ENCODE measurements at places on chromosomes 2 and 18.
A peak's percentile ranks its signal among the peaks of the same experiment; 100 is the strongest.

GRCh38 chr18:24089076-24089475, 49.8 kb upstream of the CABYR start:
- no peak for DNase-seq

DNA sequence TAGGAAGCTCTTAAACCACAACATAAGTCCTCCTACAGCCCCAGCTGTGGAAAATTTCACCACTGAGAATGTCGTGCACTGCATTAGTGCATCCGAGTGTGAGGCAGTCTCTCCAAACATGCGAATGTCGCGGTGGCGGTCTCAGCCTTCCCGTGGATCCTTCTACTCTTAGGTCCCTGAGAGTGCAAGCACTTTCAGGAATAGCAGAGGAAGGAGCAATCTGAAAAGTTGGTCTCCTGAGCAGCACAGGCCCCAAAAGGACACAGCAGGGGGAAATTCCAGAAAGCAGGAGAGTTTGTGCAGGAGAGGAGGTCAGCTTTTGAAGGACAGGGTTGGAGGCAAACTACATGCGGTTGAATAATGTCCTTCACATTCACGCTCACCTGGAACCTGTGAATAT, 440.5 kb upstream of the SMIM21 start:
- DNase-seq, result no peak

- no peak for DNase-seq
Observed at GRCh38 chr2:127051116-127052056, 55.6 kb downstream of the BIN1 start.

DNA sequence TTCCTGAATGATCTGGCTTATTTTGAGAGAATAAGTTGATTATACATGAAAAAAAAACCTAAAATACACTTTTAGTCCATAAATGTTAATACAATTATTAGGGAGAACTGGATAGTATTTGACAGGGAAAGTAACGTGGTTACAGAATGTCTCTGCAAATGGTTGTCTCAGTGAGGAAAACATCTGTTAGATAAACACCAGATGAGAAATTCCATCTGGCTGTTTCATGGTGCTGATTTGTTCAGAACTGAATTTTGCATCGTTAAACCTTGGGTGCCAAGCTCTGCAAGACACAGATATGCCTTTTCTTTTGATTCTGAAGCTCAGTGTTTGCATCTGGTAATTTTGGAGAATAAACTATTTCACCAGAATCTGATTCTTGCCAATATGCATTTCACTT, 90.4 kb downstream of the SCN3A start:
- DNase-seq, result no peak

GRCh38 chr2:85578243-85579180, 1.1 kb downstream of the VAMP8 start:
- no peak for DNase-seq

DNA sequence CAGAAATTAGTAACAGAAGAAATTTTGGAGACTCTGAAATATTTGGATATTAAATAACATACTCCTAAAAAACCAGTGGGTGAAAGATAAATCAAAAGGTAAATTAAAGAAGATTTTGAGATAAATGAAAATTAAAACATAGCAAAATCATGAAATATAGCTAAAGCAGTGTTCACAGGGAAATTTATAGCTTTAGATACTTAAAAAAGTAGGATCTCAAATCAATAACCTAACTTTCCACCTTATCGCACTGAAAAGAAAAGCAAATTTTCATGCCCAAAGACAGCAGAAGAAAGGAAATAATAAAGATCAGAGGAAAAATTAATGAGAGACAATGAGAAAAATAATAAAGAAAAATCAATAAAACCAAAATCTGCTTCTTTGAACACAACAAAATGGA, 135.1 kb upstream of the KLF7 start:
- no peak for DNase-seq

DNA sequence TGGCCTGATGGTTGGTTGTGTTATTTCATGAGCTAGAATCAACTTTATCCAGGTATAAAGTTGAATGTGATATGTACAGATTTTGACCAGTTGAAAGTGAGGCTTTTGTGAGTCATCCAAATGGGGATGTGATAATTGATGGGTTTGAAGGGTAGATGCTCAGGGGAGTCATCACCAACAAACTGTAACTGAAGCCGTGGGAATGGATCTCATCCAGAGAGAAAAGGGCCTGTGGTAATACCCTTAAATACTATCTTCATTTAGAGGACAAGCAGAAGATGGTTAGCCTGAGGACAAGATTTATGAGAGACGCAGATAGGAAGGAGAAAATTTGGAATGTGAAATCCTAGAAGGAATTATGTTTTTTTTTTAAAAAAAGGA, 90.5 kb upstream of the MYO3B start:
- DNase-seq, result no peak

GRCh38 chr2:127067620-127068350, 39.2 kb downstream of the BIN1 start:
- DNase-seq, result peak; percentile 55

DNA sequence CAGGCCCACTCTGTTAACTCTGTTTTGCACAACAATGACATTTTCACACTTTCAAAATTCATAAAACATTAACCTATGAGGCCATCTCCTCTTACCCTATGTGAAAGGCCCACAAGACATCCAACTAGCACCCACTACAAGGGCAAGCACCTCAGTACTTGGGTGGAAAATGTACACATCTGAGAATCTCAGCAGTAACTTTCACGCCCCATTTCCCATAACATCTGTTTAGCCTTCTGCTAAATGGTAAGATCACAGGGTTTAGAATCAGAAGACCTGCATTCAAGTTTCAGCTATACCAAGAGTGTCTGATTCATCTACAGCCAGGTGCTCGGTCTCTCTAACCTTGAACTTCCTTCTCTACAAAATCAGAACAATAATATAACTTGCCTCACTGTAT, 89.2 kb downstream of the SP100 start:
- DNase-seq, result peak; percentile 37

- peak; percentile 73 for DNase-seq
Observed at GRCh38 chr2:37456479-37456878, 112.0 kb downstream of the QPCT start.

DNA sequence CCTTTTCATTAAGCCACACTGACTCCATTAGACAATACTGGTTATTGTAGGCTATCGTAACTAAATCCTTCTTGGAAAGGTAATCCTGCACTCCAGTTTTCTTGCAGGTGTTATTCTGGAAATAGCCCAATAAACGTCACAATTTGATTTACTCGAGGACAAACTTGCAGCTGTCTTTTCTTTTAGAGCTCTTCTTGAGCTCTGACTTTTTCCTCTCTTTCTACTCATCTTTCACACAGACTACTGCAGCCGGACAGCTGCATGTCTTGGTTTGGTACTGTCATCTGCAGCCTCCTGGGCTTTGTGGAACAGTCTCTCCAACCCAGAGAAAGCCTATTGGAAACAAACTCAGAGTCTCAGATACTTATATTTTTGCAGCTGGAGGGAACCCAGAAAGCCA, 23.0 kb upstream of the MSGN1 start:
- DNase-seq, result no peak

DNA sequence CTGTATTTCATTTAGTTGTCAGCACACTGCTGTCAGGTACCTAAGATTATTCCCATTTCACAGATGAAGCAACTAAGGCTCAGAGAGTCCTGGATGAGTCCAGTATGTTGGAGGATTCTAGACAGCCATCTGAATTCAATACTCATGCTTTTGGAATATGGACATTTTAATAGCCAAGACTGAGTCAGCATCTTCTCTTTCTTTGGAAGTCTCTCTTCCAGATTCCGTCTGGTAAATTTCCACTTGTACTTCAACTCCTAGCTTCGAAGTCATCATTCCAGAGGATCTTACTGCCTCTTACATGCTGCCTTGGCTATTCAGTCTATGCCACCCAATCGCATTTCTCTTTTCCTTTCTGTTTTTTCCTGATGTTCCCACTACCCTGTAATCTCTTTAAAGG, 40.6 kb downstream of the INSIG2 start:
- DNase-seq, result no peak

DNA sequence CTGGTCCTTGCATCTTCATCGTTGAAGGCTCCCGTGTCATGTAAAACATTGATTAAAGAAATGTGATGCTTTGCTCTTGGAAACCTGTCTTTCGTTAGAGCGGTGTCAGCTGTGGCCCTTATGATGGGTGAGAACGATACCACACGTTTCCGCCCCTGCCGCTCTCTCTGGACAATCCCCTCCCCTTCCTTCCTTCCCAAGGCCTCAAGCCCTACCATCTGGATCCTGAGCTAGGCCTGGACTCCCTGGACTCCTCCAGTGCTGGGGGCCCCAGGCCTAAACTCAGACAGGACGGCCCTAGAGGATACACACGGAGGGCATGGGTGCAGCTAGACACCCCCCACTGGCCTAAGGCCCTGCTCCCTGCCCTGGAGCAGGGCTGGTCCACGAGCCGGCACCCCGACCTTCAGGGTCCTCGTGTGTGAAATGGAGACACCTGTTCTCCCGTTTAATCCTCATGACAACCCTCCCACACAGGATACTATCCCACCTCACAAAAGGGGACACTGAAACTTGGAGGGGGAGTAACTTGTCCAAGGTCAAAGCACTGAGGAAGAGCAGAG, 13.2 kb downstream of the BIN1 start:
- no peak for DNase-seq

GRCh38 chr2:71742953-71743601, 289.7 kb downstream of the DYSF start:
- no peak for DNase-seq

DNA sequence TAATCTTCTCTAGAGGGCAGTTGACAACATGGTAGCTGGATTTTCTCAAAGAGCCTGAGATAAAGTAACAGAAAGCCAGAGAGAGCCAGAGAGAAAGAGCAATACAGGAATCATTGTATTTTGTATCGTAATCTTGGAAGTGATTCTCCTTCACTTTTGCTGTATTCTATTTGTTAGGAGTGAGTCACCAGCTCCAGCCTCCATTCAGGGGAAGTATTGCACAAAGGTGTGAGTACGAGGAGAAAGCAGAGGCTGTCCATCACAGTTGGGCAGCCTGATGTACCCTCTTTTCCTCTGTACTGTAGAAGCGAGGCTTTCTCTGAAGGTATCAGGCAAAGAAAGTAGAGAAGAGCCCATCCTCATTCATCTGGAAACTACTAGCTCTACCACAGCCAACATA, 176.8 kb downstream of the KCNS3 start:
- no peak for DNase-seq

DNA sequence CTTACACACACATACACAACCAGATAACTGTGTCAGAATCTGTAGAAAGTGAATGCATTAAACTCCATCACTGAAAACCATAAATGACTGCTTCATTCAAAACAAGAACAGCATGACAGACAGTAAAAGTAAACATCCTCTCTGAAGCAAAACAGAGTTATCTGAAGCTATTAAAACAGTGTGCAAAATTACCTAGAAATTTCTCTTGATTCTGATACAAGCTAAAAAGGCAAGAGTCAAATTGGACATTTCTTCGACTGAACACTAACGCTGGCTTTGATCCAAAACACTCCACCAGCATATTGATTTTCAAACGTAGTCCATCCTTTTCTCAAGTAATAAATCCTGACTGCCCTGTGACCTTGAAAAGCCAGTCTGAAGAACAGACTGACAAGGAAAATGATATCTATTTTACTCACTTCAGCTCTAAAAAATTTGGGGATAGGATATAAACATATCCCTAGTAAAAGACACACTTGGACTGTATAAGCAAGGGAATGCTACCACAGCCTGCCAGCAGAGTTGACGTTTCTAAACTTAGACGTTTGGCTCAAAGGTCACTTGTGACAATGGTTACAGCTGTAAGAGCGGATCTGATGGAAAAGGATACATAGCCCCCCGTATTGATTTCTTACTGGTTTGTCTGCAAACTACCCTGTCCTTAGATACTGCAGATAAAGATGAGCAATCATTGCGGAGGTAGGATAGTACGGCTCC, 128.9 kb upstream of the ITGB6 start:
- no peak for DNase-seq

GRCh38 chr2:48515513-48515985, 14.4 kb upstream of the STON1 start:
- DNase-seq, result no peak

DNA sequence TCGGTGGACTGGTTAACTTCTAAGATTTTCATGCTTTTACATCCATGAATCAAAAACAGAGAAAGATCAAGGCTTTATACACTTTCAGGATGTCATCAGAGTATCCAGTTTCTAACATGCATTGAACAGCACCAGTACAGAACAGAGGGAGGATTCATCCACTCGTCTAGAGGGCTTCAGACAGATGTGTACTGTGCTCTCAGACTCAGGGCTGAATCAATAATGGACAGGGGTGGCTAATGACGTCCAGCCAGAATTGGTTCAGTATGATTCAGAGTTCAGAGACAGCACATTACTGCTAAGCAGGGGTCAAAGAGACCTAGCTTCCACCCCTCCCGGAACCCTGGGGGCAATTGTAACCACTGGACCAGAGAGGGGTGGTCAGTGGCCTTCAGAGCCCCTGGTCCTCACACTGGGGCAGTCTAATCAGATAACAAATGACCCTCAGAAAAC, 37.3 kb downstream of the RNU4ATAC start:
- DNase-seq, result no peak

DNA sequence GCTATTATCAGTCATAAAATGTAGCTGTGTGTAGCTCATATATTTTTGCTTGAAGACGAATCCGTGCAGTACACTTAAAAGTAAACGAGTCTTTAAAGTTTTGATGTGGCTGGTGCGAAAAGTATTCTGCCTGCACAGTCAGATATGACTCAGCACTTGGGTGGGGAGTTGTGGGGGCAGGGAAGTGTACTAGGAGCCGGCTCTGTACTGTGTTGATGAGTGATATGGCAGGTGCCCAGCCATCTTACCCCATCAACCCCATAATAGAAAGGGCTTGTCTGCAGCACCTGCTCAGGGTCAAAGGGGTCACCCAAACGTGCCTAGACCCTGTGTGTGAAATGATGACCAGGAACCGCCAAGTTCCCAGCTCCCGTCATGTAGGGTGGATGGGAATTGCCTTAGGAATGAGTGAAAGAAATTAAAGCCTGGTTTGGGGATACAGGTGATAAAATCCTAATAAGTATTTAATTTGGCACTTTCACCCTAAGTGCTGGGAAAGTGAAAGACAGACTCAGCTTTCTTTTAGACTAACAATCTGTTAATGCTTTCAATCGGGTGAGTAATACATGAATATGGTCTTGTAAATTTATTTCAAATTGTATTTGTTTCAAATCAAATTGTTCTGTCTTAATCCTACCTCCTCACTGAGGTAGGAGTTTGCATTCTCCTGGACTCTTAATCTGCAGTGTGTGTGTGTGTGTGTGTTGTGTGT, 48.0 kb downstream of the BCL2L11 start:
- DNase-seq, result peak; percentile 81

DNA sequence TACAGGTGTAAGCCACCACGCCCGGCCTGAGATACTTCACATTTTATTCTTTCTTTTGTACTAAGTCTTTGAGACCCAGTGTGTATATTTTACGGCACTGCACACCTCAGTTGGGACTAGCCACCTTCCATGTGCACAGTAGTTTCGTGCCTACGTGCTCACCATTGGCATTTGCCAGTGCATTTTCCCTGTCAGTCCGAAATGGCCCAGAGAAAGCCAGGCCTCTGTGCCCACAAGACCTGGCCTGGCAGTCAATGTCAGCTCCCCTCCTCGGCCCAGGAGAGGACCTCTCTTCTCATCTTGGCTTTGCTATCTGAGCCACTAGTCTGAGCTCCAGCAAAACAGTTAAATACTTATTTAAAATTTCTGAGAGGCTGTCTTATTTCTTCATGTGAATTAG, 147.8 kb upstream of the KLHL29 start:
- DNase-seq, result no peak

Measured in Jurkat, Clone E6-1 (cell line).